Glutamatergic neuron (in vitro differentiated cells): ENCODE measurements at places on chromosomes 12 and 14. TPM values are rescaled to one million over a fixed set of nuclear protein-coding genes. Genes with fewer than 3 reads are reported as not detected.

Gene DUSP6
- total RNA-seq: 4.2 TPM

Gene GPD1
- 0.81 TPM for total RNA-seq

Gene CMKLR1
- total RNA-seq: not detected

Gene SLC10A1
- not detected for total RNA-seq

Gene FSCB
- total RNA-seq: not detected

Gene CMA1
- total RNA-seq: not detected

Gene A2M
- 346 TPM for total RNA-seq

Gene PRPF40B
- 26.4 TPM for total RNA-seq

Gene CD27
- total RNA-seq: not detected

Gene IL26
- not detected for total RNA-seq

Gene IFNG-AS1
- not detected for total RNA-seq

Gene PPM1H
- 6.3 TPM for total RNA-seq

Gene KRT71
- total RNA-seq: not detected

Gene MYO1A
- 0.64 TPM for total RNA-seq

Gene KRT85
- total RNA-seq: not detected

Gene TAS2R10
- total RNA-seq: 0.69 TPM

Gene SLC35F4
- not detected for total RNA-seq

Gene NRXN3
- 1.2 TPM for total RNA-seq

Gene TC2N
- 2.5 TPM for total RNA-seq

Gene TMEM119
- 0.15 TPM for total RNA-seq

Gene CRIP1
- 49.3 TPM for total RNA-seq

Gene VASH1
- 149 TPM for total RNA-seq

Gene RND1
- 1.8 TPM for total RNA-seq
